C1 segment of cervical spinal cord (tissue), 14 donors: ENCODE measurements at places on chromosomes 1 and 21.

DNA sequence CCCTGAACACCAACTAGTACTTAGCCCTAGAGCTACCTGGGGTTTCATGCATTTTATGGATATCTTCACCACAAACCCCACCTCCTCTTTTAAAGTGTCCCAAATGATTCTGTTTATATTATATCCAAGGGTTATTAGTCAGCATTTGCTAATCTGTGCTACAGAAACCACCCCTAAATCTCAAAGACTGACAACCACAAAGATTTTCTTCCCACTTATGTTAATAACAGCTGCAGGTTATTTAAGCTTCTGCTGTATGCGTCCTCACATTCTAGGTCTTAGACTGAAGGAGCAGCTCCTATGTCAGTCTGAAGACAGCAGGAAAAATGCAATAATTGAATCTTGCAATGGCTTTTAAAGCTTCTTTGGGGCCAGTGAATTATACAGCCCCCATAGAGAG lies 11.2 kb upstream of the PHC2 start:
- no peak for DNase-seq

- DNase-seq, result no peak
These were observed 2.0 kb downstream of the SCMH1 start for GRCh38 chr1:41239988-41240610.

GRCh38 chr1:109617291-109617801 lies 2.1 kb downstream of the GNAT2 start:
- DNase-seq, result no peak

DNA sequence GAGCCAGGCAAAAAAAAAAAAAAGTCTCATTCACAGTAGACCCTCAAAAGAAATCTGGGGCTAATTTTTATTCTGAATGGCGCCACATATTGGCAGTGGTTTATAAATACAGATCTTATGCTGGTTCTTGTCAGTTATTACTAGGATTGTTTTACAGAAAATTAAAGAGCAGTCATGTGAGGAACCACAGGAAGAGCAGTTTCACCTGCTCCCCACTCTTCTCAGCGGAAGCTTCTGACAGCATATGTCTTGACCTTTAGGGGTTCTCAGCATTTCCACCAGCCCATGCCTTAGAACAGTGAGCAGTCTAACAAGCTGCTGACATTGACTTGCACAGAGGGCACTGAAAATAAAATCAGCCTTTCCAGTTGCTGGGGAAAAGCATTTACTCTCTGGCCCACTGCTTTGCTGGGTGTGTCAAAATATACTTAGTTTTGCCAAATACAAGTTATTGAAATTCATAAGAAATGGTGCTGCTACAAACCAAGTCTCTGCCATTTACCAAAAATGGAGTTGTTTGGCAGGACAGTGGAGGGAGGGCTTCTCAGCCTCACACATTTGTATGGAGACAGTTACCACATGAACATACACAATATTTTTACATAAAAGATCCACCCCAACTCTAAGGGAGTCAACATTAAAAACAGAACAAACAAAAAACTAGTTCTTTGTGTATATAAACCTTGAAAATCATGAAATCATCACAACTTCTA lies 144.2 kb downstream of the SYT2 start:
- no peak for DNase-seq

DNA sequence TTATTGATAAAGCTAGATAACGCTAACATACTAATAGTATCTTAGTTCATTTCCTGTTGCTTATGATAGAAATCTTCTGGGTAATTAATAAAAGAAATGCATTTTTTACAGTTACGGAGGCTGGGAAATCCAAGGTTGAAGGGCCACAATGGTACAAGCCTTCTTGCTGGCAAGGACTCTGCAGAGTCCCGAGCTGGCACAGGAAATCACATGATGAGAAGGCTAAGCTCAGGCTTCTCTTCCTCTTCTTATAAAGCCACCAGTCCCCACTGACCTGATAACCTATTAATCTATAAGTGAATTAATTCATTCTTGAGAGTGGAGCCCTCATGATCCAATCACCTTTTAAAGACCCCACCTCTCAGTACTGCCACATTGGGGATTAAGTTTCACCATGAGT lies 82.6 kb downstream of the GPR161 start:
- DNase-seq, result no peak

DNA sequence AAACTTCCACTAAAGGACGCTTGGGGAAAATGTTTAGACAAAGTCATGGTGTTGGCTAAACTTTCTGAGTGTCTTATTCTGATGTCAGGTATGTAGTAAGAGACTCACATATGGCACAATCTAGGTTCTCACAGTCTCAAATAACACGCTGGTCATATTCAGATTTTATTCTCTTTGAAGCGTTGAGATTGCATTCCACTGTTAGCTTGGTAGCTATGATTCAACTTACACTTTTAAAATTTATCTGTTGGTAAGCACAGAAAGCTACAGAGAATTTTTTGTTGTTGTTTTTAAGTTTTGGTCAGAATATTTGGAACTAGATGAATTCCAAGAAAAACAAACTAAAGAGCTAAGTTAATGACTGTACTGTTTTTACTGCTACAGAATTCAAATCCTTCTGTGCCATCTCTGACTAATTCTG lies 126.7 kb downstream of the PRRX1 start:
- no peak for DNase-seq

DNA sequence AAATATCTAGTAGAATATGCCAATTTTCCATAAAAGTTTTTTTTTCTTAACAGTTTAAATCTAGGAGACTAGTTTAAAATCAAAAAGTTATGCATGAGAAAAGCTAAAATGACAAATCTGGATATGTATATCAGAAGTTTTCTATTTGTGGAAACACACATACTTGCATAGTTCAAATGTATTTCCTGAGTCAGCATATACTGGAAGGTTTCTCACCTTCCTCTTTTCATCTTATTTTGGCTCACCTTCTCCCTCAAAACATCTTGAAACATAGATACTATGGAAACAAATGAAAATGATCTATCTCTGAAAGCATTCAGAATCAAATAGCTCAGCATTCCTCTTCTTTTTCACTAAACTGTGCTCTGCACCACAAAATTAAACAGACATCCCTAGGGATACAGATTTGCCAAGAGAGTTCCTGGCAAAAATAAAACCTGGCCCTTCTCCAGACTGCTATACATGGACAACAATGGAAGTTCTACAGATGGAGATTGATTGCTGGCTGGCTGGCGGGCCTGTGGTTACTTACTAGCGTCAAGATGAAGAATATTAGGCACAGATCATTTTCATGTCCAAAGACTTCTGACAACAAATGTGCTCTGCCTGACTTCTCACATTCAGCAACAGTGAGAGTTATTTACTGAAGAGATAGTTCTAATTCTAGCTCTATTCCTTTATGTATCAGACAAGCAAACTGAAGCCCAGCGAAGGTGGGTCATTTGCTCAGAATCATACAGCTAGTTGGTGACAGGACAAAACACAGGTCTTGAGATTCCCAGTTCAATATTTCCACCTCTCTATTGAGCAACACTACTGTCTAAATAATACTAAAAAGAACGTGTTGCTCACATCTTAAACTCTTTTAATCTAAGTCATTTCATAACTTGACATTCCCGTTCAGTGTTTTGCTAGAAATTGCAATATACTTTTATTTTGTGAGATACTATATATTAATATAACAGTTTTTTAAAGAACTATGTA lies 26.6 kb downstream of the DIPK1A start:
- DNase-seq, result peak; percentile 55
